ENCODE measurements at places on chromosomes 7 and 10. TPM values are rescaled to one million over a fixed set of nuclear protein-coding genes. Genes with fewer than 3 reads are reported as not detected.

The CALML3 gene
- 1.6 TPM for total RNA-seq

The LEP gene
- total RNA-seq, result not detected

The SAP25 gene
- 2.5 TPM for total RNA-seq

The REEP3 gene
- total RNA-seq, result 52.4 TPM

The CPN1 gene
- total RNA-seq, result 0.85 TPM

The ATRNL1 gene
- 5.1 TPM for total RNA-seq

The PPP1R17 gene
- not detected for total RNA-seq

The MORN4 gene
- 4.7 TPM for total RNA-seq

The GRID1 gene
- total RNA-seq, result 10.0 TPM

The COG5 gene
- 86.4 TPM for total RNA-seq

The HMX3 gene
- not detected for total RNA-seq

The CLDN3 gene
- 176 TPM for total RNA-seq

The ZNF488 gene
- total RNA-seq, result 1.9 TPM

The PRRT4 gene
- total RNA-seq, result 1.2 TPM

The SPDYE5 gene
- not detected for total RNA-seq

The PAPOLB gene
- total RNA-seq, result 4.7 TPM
